GM12864 (cell line): ENCODE measurements at places on chromosomes 3 and 15.
A peak's percentile ranks its signal among the peaks of the same experiment; 100 is the strongest.

DNA sequence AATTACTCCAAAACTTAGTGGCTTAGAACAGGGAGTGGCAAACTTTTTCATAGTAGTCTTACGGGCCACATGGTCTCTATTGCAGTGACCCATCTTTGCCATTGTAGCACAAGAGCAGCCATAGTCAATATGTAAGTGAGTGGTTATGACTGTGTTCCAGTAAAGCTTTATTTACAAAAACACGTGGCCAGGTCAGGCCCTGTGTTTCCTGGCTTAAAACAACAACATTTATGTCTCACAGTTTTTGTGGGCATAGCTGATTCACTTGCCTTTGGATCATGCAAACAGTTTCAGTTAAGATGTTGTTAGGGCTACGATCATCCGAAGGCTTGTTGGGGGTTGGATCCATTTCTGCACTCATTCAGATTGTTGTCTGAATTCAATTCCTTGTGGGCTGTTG is 103.8 kb downstream of the CHCHD6 start:
- DNase-seq: no peak

DNA sequence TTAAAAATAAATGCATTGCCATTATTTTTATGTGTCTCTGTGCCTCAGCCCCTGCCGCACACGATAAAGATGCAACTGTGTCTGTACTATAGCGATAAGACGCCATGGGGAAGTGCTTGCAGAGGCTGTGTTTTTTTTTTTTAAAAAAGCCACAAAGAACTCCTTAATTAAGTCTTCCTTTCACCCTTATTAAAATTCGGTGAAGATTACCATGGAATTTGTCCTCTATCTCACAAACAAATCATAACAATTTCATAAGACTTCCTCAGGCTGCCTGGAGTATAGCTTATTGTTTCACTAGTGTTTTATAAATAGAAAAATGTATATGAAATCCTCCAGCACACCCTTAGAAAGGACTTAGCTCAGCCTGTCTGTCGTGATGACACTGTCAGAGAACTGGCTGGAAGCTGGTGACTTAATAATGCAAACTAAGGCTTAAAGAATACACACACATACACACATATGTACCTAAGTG is 374.8 kb upstream of the SLCO3A1 start:
- no peak for DNase-seq

DNA sequence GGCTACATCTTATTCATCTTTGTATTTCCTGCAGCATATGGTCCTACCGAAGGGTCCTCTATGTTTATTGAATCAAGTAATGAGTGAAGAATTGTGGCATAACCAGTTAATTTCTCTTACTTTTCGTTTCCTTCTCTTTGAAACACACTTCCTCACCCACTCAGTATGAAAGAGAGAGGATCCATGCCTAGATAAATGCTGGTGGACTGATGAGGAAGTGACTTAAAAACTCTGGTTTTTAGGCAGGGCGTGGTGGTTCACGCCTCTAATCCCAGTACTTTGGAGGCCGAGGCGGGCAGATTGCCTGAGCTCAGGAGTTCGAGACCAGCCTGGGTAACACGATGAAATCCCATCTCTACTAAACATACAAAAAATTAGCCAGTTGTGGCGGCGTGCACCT is 2.2 kb upstream of the MB21D2 start:
- DNase-seq: no peak

GRCh38 chr3:15403495-15403894 is 23.8 kb downstream of the METTL6 start:
- no peak for DNase-seq

GRCh38 chr15:101056366-101057334 is 137.5 kb downstream of the LRRK1 start:
- DNase-seq: no peak

DNA sequence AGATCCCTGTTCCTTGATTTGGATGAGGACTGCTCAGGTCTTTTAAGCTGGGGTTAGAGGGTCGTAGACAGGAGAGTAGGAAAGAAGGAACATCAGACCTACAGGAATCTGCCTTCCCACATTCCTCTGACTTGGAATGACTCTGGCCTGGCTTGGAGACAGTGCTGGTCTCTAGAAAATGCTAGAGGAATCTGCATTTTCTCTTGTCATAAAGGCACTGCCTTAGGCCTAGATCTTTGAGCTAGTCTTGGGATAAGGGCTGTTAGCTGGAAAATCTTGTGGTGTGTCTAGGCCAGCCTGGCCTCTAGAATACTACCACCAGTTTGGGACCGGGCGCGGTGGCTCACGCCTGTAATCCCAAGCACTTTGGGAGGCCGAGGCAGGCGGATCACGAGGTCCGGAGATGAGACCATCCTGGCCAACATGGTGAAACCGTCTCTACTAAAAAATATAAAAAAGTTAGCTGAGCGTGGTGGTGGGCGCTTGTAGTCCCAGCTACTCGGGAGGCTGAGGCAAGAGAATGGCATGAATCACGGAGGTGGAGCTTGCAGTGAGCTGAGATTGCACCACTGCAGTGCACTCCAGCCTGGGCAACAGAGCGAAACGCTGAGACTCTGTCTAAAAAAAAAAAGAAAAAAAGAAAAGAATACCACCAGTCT is 17.3 kb upstream of the BSN start:
- DNase-seq: no peak

GRCh38 chr3:80014576-80014975 is 246.8 kb upstream of the ROBO1 start:
- no peak for DNase-seq

DNA sequence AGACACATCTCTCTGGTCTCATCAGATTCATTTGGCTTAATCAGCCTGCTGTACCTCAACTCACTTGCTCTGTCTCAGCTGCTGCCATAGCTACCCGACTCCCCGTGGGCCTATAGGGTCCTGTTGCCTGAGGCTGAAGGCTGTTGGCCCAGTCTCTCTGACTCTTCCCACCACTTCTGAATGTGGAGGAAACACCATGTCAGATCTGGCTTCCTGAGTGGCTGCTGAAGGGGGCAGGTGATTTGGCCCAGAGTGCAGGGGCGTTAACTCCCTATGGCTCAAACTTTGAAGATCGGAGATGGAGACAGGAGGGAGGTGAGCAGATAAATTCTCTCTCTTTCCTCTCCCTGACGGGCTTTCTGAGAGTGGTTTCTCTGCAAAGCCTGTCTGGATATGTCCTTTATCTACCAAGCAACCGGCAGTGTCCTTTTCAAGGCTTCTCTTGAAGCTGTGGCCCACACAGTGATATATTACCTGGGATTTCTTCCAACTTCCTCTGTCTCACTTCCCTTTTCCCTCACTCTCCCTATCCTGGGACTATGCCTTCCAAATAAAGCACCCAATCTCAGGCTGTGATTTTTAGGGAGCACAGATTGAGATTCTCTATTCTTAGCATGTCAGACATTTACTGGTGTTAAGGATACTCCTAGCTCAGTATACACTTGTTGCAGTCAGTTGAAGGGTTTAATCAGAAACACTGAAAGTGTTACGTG is 334.9 kb upstream of the TBC1D5 start:
- DNase-seq: no peak

DNA sequence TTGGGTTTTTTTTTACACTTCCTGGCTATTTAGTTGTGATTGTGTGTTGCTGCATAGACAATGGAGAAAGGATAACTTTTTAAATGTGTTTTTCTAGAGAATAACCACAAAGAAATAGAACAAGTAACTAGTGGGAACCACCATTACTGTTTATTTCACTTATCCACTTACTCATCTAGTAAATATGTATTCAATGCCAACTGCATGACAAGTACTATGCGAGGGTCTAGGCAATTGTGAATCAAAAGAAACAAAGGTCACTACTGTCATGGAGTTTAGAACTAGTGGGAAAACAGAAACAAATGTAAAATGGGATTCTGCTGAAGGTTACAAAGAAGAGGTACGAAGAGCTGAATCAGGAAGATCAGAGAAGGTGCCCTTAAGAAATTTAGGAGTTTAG is 600.9 kb upstream of the ROBO2 start:
- no peak for DNase-seq

- DNase-seq: no peak
These were observed 13.0 kb upstream of the HDC start for GRCh38 chr15:50278496-50278895.

DNA sequence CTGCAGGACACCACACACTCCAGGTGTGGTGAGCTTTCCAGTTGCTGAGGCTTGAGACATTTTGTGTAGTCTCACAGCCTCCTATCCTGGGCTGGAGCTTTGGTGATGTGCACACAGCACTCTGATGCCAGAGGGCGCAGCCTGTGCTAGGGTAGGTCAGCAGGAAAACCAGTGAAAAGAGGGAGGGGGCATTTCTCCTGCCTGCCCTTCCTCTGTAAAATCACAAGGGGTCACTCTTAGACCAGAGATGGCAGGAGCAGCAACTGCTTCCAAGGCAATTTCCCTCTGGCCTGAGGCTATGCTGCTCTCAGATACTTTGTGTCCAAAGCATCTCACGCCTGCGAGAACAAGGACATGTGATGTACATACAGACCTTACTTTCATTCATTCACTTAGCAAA is 16.5 kb upstream of the MUSTN1 start:
- DNase-seq: peak; percentile 15
